ENCODE measurements at places on chromosomes 5 and 9.

DNA sequence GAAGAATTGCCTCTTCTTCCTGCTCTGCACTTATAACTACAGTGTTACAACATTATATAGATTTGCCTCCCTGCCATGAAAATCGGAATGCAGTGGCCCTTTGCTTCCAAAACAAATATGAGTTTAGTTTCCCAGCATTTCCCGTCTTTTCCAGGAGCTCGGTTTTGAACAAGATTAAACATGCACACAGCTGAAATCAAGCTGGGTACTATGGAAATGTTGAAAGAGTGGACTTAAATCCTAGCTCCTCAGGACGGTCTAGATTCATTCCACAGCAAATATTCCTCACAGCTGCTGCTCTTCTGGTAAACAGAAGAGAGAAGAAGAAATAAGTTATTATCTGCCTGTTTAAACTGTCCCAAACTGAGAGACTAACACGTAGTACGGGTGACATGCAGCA is 161.4 kb downstream of the PIK3R1 start:
- no peak for DNase-seq

GRCh38 chr9:97711223-97711626 is 14.1 kb upstream of the XPA start:
- no peak for DNase-seq

GRCh38 chr5:168649306-168649705 is 70.1 kb upstream of the PANK3 start:
- no peak for DNase-seq

GRCh38 chr5:147805030-147805454 is 22.5 kb upstream of the JAKMIP2 start:
- DNase-seq: no peak

GRCh38 chr5:33981408-33982162 is 2.9 kb downstream of the SLC45A2 start:
- no peak for DNase-seq

- DNase-seq: no peak
Measured at GRCh38 chr5:81757404-81757803, 6.5 kb upstream of the SSBP2 start.

DNA sequence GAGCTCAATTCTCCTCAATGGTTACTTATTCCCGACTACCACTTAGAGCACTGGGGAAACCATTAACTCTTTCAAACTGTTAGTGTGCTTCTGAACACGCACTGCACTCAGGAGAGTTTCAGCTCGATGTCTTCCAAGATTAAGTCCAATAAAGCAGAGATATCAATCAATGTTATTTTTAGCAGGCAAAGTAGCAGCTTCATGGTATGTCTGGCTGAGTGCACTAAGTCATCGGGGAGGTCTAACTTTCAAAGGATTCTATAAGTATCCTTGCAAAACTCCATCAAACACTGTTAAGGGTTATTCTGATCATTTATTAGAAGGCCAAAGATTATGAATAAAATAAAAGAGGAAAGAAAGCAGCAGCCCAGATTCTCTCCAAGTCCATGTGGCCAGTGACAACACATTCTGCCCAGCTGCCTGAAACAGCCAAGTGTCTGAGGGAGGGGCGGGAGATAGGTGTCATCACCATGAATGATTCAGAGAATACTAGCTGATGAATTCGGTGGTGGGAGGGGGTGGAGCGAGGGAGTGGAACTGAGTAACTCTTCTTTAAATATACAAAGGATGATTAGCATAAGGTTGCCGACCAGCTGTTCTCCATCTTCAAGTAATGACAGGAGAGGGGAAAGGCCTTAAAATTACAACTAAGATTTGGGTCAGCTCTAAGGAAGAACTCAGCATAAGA is 21.3 kb downstream of the NREP start:
- DNase-seq: no peak

DNA sequence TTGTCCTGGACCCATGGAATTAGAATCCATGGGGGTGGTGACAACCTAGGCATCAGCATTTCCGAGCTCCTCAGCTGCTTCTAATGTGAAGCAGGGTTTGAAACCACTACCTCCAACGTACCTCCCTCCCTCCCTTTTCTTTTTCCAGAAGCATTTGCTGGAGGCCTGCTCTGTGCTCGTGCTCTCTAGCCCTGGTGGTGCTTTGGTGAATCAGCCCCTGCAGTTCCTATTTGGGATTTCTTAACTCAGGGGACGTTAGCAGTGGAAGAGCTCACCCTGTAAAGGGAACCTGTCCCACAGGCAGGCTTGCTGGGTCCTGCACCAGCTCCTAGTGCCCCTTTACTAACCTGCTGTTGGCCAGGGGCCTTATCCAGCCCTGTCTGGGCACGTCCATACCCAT is 55.0 kb downstream of the NSG2 start:
- no peak for DNase-seq

Data from NCI-H187 treated with DMSO at 0.1 percent for 48 hours (cell line).